ENCODE measurements at places on chromosomes 1 and 21.
A peak's percentile ranks its signal among the peaks of the same experiment; 100 is the strongest.

DNA sequence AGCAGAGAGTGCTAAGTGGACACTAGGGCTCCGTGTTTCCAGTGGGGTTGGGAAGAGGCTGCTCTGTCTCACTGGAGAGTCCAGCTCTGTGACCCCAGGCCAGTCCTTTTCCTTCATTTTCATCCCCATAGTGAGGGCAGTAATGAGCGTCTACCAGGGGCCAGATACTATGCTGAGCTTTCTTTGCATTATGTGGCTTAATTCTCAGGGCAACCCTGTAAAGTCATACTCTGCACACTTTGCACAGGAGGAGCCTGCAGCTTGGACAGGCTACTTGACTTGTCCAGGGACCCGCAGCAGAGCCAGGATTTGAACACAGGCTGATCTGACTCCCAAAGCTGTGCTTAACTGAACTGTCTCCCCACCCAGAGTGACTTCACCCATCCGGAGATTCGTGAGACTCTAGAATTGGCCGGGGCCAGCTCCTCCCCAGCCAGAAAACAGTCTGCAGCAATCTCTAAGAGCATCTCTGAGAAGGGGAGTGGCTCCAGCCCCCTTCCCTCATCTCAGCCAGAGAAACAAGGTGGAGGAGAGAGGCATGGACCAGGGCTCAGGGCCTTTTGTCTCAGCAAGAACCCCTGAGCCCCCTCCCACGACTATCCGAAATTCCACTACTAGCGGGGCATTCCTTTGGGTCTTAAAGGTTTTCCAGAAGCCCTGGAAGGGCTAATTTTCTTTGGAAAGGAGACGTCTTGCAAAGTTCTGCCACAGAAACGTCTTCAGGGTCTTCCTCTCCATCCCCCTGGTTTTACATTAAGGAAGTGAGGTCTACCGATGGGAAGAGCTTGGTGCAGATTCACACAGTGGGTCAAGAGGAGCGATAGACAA lies 866 bp upstream of the FNDC5 start:
- DNase-seq = peak; percentile 51

DNA sequence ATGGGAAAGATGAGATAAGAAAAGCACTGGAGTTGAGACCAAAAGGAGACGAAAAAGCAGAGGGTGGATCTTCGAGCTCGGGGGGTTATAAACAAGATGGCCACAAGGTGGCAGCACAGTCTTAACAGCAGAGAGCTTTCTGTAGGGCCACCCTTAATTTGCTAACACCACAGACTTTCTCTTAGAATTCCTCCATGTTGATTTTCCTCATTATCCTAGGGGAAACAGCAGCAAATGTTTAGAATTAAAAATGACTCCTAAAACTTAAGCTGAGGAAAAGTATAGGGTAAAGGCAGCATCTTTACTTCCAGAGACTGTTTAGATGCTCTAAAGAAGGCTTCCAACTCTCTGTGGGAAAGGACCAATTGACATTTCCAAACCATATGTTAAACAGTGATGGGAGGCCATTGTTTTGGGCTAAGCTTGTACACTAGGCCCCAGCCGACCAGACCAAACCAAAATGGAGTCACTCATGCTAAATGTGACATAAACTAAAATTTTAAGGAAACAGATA lies 2.5 kb upstream of the APOBEC4 start:
- DNase-seq = peak; percentile 86

DNA sequence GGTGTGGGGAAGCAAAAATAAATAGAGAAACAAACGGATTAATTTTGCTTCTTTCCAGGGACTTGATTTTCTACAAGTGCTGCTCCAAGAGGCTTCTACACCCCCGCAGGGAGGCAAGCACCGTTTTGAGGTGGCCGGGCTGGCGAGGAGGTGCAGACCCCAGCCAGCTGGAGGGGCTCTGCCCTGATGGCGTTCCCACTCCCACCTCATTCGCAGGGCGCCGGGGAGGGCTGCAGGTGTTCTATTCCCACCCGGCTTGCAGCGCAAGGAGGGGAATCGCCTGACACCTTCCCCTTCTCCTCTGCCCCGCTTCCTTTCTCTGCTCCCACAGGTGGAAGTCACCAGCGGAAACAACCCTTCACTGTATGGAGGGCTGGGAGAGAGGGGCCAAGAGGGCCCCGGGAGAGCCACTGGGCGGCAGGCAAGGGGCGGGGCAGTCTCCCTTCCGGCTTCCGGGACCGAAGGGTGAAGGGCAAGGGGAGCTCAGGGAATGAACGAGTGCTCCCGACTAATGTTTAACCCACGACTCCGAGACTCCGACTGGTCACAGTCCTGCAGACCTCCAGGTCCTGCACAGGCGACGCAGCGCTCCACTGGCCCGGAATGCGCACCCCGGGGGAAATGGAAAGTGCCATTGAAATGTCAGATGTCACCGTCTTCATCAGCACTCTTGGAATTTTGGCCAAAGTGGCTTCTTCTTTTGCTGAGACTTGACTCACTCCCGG lies 29.1 kb downstream of the TEX35 start:
- DNase-seq = peak; percentile 22

- no peak for DNase-seq
Observed at GRCh38 chr1:161440312-161440894, 64.9 kb upstream of the FCGR2A start.

DNA sequence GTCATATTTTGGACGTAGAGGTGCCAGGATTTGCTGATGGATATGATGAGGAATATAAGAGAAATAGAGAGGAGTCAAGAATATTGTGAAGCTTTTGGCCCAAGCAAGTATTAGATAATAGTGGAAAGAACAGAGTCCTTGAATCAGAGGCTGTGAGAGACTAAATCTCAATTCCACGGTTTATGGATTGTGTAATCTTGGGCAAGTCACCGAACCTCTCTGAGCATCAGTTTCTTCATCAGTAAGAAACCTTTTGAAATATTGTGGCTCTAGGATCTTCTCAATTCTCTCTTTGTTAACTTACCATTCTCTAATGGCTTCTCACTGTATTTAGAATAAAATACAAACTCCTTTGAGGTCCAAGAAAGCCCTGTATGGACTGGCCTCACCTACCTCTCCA lies 77.6 kb downstream of the RPS6KA1 start:
- DNase-seq = no peak

DNA sequence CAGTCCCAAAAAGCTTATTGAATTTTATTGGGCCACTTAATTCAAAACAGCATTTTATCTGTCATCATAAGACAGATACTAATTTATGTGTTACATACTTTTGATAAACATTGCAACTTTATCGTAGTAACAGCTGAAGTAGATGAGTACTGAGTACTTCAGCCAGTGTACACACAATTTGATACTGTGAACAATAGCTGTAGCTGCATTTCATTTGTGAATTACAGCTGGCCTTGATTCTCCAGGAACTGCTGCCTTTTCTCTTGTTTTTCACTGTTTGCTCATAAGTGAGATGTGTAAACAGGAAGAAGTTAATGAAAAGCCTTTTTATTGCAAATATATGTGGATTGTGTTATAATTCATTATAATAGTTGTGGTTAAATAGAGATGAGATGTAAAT lies 10.2 kb downstream of the UAP1 start:
- DNase-seq = no peak

- peak; percentile 28 for DNase-seq
Observed at GRCh38 chr1:1063945-1064831, 9.9 kb downstream of the RNF223 start.

GRCh38 chr1:246607462-246607861 lies 41.2 kb downstream of the CNST start:
- DNase-seq = no peak

DNA sequence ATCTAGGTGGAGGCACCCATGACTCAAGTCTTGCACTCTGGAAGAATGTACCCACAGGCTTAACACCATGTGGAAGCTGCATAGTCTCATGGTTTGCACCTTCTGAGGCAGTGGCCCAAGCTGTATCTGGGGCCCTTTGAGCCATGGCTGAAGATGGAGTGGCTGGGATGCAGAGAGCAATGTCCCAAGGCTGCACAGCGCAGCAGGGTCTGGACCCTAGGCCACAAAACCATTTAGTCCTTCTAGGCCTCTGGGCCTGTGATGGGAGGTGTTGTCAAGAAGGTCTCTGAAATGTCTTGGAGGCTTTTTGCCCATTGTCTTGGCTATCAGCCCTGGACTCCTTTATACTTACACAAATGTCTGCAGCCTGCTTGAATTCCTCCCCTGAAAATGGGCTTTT lies 21.4 kb upstream of the FCRL3 start:
- DNase-seq = no peak

DNA sequence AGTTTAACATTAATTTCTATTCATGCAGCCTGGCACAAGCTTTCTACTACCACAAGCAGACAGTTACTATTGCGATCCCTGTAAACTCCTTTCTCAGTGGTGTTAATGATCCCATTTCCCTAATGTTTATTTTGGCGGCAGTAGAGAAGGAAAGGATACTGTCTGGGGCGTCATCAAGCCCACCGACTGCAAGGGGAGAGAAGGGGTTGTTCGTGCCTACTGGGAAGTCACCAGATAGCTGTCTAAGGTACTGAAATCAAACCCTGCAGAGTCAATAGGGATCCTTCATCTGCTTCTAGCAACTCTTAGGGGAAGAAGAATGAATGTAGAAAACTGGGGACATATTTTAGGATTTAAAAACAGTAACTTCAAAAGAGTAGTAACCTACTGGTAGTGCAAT lies 95.2 kb upstream of the ADAR start:
- no peak for DNase-seq

DNA sequence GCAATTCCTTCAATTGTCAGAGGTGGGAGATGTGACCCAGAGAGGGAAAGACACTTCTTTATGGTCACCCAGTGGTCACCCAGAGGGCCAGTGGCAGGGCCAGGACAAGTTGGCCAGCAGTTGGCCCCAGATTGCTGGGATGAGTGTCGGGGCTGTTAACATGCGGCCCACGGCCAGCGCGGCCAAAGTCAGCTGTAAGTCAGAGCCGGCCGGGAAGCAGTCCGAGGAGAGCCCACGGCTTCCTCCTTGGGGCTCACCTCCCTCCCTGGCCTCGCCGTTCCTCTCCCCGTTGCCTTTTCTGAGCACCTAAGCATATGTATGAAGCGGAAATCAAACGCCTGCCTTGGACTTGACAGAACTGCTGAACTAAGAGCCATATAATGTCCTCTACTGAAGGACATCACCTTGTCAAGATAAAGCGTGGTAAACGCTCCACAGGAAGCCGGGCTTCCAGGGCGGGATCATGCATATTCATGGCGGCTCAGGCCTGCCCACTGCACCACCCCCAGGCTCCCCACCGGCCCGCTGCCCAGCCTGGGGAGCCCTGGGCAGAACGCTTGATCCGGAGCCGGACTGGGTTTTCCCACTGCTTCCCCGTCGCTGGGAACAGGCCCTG lies 245.4 kb upstream of the POU3F1 start:
- no peak for DNase-seq

DNA sequence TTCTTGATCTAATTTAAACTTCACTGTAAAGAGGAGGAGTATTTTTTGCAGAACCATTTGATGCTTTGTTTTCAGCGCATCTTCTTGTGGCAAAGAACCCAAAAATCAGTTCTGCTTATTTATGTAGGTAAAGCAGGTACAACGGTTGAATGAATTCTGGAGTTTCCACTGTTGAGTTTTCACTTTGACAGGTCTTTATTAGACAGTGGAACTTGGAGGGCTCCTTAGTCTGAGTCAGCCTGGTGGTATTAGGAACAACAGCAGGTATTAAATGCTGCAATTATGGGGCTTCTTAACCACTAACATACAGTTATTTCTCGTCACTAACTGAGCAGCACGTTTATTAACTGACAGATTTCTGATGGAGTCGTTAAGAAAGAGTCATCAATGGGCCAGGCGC lies 1.2 kb downstream of the LRIG2 start:
- no peak for DNase-seq

GRCh38 chr1:14499312-14500040 lies 99.0 kb upstream of the KAZN start:
- DNase-seq = no peak

- DNase-seq = no peak
Observed at GRCh38 chr1:198906739-198907422, 268.0 kb downstream of the PTPRC start.

DNA sequence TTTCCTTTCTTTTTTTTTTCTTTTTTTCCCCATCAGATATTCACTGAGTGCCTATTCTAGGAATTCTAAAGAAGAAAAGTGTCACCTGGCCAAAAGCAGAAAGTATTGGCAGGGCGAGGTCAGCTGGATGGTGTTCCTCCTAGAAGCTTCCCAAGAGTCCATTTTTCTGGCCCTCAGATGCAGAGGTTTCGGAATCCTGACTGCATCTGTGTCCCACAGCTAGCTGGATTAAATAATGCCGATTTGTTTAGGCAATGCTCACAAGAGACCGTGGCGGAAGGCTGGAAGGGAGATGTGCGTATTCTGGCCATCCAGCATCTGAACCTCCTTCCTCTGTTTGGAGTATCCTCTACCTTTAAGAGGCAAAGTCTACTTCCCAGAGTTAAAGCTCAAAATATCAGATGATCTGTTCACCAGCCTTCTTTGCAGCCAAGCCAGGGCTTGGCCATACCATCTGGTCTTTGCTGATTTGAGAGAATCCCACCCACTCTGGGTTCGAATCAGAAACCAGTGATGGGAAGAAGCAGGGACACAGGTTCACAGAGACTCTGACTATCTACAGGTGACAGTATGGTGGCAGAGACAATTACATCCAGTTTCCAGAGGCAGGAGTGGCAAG lies 5.4 kb upstream of the TENT5C start:
- DNase-seq = no peak

GRCh38 chr1:58657082-58657481 lies 42.8 kb downstream of the MYSM1 start:
- no peak for DNase-seq

GRCh38 chr1:179247923-179248322 lies 18.4 kb upstream of the ABL2 start:
- DNase-seq = no peak

- no peak for DNase-seq
Observed at GRCh38 chr1:8714173-8714572, 103.3 kb downstream of the RERE start.

- peak; percentile 53 for DNase-seq
Observed at GRCh38 chr1:53307037-53307436, 20.8 kb downstream of the LRP8 start.

- no peak for DNase-seq
Observed at GRCh38 chr1:6666696-6667095, 34.9 kb downstream of the DNAJC11 start.

DNA sequence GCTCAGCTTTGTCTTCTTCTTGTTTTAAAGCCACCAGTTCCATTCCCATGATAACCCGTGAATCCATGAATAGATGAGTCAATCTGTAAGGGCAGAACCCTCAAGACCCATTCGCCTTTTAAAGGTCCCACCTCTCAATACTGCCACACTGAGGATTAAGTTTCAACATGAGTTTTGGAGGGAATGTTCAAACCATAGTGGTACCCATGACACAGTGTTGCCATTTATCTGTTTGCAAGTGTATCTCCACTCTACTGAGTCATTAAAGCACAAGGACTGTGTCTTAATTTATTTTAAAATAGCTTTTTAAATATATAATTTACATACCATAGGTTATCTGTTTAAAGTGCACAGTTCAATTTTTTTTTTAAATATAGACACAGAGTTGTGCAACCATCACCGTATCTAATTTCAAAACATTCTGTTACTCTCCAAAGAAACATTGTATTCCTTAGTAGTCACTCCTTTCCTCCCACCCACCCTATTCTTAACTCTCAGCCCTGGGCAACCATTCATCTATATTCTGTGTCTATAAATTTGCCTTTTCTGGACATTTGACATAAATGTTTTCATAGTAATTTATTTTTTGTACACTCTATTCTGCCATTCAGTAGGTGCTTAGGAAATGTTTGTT lies 4.8 kb upstream of the IL24 start:
- DNase-seq = peak; percentile 32

GRCh38 chr1:87120779-87121178 lies 206.3 kb downstream of the HS2ST1 start:
- no peak for DNase-seq

GRCh38 chr1:17883136-17883535 lies 128.0 kb downstream of the ACTL8 start:
- DNase-seq = no peak
